ENCODE measurements at places on chromosomes 13 and 19.
A peak's percentile ranks its signal among the peaks of the same experiment; 100 is the strongest.

- DNase-seq: no peak
Observed at GRCh38 chr13:75136151-75136550, 345.8 kb downstream of the TBC1D4 start.

DNA sequence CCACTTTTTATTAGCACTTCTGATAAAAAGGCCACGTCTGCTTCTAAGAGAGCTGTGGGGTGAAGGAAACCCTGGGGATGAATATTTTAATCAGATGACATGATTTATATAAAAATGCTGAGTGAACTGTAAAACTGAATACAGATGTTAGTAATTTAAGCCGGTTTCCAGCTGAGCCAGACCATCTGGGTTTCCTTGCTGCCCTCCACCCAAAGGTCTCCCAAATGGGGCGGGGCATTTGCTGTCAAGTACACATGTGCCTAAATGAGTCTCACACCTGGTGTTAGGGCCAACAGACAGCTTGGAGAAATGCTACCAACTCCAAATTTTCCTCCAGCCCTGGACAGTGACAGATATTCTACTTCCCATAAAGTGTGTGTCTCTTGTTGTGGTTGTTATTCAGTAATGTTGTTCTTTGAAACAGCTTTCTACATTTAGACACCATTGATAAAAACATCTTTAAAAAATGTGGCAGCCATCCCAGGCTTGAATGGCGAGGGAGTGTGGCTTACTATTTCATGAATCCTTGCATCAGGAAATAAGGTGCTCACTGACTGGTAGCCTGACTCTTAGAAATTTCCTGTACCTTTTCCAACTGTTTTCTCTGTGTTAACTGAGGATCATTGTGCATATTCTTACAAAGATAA, 350.4 kb downstream of the MTUS2 start:
- no peak for DNase-seq

- DNase-seq: no peak
Observed at GRCh38 chr19:41323430-41324125, 13.6 kb downstream of the CCDC97 start.

DNA sequence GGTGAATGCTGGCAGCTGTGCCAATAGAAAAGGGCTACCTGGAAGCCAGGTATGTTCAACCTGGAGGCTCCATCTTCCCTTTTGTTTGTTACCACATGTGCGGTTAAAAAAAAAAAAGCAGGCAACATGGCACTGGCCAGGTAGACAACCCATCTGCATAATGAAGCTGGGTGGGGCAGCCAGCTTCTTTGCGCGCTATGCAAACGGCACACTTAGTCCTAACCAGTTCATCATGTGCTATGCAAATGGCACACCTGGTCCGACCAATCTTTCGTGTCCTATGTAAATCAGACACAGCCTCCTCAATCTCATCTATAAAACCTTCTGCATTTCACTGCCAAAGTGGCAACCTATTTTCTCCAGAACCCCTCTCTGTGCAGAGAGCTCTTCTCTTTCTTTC, 11.3 kb upstream of the IGSF23 start:
- peak; percentile 98 for DNase-seq

DNA sequence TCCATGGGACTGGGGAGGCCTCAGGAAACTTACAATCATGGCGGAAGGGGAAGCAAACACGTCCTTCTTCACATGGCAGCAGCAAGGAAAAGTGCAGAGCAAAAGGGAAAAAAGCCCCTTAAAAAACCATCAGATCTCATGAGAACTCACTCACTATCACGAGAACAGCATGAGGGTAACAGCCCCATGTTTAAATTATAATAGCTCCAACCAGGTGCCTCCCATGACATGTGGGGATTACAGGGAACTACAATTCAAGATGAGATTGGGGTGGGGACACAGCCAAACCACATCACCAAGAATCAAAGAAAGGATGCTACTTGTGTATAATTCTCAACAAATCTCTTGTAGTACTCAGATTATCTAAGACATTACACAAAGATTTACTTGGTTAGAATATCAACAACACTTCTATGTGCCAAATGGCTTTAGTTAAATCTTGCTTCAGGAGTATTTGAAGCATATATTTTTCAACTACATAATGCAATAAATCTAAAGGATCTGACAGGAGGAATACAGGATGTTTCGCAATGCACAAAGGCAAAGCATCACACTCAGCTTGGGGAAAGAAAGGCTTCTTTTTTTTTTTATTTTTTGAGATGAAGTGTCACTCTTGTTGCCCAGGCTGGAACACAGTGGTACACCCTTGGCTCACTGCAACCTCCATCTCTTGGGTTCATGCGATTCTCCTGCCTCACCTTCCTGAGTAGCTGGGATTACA, 180.0 kb downstream of the LHFPL6 start:
- DNase-seq: no peak

Data from NCI-H526 treated with DMSO at 0.1 percent for 48 hours (cell line).